ENCODE measurements at places on chromosomes 4 and X. TPM values are rescaled to one million over a fixed set of nuclear protein-coding genes. Genes with fewer than 3 reads are reported as not detected.

- H3K27me3 ChIP-seq = no peaks in the 10 kb centered on the region
- no peak overlapping the region for H3K4me3 ChIP-seq
- H3K27ac ChIP-seq = no peak overlapping the region
- peak; percentile 24 for DNase-seq
- no peaks in the 10 kb centered on the region for H3K36me3 ChIP-seq
These were observed 64.6 kb downstream of the COX7B2 start for GRCh38 chr4:46844325-46844917.

DNA sequence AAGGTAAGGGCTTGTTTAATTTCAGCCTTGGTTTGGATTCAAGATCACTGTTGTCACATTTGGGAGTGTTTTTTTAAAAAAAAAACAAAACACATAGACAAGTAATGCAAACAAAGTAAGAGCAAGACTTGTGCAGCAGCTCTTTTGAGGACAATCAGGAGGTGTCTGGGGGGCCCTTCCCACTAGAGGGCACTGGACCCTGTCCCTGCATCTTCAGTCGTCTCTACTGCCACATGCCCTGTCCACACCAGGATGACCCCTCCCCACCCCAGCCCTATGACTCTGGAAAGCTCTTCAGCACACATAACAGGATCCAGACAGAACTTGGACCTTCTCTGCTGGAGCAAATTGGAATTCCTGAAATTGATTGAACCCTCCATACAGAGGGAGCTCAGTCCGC lies 71.0 kb downstream of the USP46 start:
- peaks cover 18% of the 10 kb centered on the region for H3K4me1 ChIP-seq
- no peaks in the 10 kb centered on the region for H3K36me3 ChIP-seq
- no peaks in the 10 kb centered on the region for H3K27me3 ChIP-seq
- H3K27ac ChIP-seq = no peak overlapping the region
- no peak for DNase-seq

EREG gene
- total RNA-seq = 0.19 TPM

GRCh38 chrX:86171366-86171765 lies 23.1 kb downstream of the DACH2 start:
- no peak for DNase-seq
- H3K27me3 ChIP-seq = no peaks in the 10 kb centered on the region
- no peak overlapping the region for H3K4me3 ChIP-seq

GRCh38 chr4:1559896-1560650 lies 124.0 kb downstream of the FAM53A start:
- H3K4me1 ChIP-seq = no peaks in the 10 kb centered on the region
- H3K27ac ChIP-seq = no peak overlapping the region
- no peak overlapping the region for H3K4me3 ChIP-seq
- no peak for DNase-seq
- H3K27me3 ChIP-seq = no peaks in the 10 kb centered on the region
